Cortex of kidney (tissue), 1 donor: ENCODE measurements at places on chromosomes 1 and 21.

DNA sequence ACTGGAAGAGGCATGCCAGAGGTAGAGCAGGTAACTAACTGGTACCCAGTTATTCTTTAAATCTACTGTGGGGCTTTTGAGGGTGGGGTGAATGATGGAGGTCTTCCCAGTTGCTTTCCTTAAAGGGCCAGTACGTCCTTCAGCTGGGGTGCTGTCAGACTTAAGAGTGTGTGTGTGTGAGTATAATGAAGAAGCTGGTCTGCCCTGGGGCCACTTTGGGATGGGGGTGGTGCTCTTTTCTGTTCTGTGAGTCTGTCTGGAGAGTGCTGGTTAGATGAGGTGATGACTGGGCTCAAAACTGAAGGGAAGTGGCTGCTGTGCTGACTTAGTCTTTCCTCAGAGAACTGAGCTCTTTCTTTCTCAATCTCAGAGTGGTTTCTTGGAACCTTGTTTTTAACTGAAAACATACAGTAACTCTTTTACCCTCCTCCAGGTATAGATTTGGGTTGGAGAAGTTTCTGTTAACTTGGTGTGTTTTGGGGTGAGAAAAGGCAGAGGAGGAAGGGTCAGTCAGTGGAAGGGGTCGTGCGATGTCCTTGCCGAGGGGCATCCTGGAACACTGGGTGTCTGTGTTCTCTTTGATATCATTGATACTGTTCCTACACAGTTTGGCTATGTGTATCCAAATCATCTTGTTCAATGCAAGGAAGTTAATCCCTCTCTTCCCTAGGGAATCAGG is 746 bp downstream of the MACF1 start:
- no peak for DNase-seq

DNA sequence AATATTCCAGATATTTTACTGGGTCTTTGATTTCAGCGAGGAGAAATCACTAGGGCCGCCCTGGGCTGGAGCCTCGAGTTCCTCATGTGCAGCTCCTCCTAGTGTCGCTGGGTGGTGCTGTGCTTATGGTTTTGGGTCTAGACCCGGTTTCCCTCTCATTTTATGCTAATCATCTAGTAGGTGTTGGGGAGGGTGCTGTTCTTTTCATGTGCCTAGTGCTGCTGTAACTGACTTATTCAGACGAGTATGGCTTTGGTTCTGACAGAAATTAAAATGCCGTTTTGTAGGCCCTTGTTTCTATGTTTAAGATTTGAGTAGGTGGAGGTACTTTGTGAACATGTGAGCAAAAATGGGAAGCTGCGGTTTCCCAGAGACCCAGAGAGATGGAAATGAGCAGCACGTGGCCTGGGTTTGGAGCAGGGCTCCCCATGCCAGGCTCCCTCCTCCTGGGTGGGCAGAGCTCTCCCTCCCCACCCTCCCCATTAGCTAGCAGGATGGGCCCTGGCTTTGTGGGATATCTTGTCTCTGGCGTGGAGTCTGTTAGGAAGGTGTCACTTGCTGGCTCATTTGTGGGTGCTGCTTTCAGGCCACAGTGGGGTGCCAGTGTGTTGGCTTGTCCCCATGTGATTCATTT is 74.0 kb upstream of the GPR88 start:
- DNase-seq, result no peak

DNA sequence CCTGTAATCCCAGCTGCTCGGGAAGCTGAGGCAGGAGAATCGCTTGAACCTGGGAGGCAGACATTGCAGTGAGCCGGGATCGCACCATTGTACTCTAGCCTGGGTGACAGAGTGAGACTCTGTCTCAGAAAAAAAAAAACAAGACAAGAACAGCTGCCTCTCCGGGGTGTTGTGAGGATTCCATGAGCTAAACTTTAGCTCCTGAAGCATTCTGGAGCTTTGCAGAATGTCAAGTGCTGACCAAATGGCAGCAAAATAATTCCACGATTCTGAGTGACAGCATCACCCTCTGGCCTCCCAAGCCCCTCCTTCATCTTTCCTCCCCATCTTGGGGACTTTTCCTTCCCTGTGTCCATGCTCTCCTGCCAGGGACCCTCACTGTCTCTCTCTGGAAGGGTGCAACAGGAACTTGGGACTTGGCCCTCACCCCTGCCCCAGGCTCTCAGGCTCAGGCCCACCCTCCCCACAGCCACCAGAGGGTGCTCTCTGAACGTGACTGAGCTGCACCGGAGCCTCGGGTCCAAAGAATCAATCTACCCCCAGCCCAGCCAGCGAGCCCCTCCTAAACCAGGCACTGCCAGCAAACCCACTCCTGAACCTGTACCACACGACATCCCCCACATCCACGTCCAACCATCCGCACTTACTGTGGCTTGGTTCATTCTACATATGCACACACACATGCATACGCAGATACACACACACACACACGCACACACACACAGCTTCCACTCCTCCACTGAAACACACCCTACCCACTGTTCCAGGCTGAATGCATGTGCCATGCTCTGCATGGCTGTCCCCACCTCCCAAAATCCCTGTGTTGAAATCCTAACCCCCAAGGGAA is 45.7 kb downstream of the ACOT7 start:
- no peak for DNase-seq

GRCh38 chr1:110003747-110004428 is 19.3 kb downstream of the AHCYL1 start:
- no peak for DNase-seq

DNA sequence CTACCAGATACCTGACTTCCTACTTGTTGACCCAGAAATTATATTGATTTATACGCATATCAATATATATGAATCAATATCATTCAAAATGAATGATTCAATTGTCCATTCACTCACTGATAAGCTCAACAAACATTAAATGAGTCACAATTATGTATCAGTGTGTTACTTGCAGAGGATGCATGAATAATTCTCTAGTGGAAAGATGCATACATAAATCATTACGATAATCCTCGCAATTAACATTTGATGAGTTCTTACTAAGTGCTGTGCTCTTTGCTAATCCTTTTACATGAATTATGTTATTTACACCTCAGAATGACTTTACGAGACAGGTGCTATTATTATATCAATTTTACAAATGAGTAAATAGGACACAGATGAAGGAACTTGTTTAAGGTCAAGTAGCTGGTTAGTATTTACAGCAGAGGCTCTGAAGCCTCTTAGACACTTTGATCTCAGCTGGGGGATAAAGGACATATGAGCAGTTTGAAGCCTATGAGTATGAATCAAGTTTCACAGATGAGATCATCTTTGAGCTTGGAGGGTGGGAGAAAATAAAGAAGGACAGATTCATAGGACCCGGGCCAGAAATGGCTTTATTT is 112.8 kb upstream of the ADAMTS5 start:
- no peak for DNase-seq

GRCh38 chr1:5769146-5769545 is 223.1 kb downstream of the NPHP4 start:
- no peak for DNase-seq
